ENCODE measurements at places on chromosomes 5 and 9. TPM values are rescaled to one million over a fixed set of nuclear protein-coding genes. Genes with fewer than 3 reads are reported as not detected.

The RANBP17 gene
- polyA plus RNA-seq, result 8.0 TPM

The JMY gene
- polyA plus RNA-seq, result 9.5 TPM

The TTC16 gene
- 0.03 TPM for polyA plus RNA-seq

The PCDHAC1 gene
- polyA plus RNA-seq, result 0.04 TPM

The ALDH1B1 gene
- 20.2 TPM for polyA plus RNA-seq

The PCDHGA12 gene
- polyA plus RNA-seq, result 1.7 TPM

The GZMA gene
- 0.67 TPM for polyA plus RNA-seq

The ADRA1B gene
- 0.24 TPM for polyA plus RNA-seq

The SLC45A2 gene
- 0.33 TPM for polyA plus RNA-seq

The SCAI gene
- polyA plus RNA-seq, result 9.3 TPM

The BAG1 gene
- 75.7 TPM for polyA plus RNA-seq

The NUTM2G gene
- polyA plus RNA-seq, result 0.82 TPM

The TMEM171 gene
- polyA plus RNA-seq, result 0.58 TPM

The SOX30 gene
- 0.42 TPM for polyA plus RNA-seq

The CSF1R gene
- 22.9 TPM for polyA plus RNA-seq

The PCDHA1 gene
- polyA plus RNA-seq, result 0.10 TPM

The MEGF10 gene
- polyA plus RNA-seq, result 43.0 TPM

DNA sequence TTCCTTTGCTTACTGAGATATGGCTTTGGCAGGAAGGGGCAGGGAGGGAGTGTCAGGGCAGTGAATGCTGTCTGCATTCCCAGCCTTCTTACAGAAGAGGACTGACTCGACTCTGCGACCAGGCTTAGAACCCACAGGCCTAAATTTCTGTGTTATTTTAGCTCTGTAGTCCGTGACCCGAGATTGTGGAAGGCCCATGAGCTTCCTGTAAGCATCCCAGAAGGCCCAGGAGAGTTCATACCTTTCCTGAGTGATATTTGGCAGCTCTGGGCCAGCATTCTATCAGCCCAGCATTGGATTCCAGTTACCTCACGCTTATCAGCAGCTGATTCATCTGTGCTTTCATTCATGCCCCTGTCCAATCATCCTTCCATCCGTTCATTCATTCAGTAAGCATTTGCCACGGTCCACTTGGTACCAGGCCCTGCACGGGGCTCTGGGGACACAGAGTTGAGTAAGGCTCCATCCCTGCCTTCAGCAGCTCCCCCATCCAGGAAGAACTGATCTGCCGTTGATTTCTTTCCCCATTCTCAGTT lies 28.2 kb upstream of the RPL26L1 start:
- no peak for DNase-seq

- DNase-seq, result no peak
Measured at GRCh38 chr9:33468797-33469621, 4.7 kb downstream of the NOL6 start.

- no peak for DNase-seq
Measured at GRCh38 chr9:72691671-72692070, 170.3 kb downstream of the TMC1 start.

DNA sequence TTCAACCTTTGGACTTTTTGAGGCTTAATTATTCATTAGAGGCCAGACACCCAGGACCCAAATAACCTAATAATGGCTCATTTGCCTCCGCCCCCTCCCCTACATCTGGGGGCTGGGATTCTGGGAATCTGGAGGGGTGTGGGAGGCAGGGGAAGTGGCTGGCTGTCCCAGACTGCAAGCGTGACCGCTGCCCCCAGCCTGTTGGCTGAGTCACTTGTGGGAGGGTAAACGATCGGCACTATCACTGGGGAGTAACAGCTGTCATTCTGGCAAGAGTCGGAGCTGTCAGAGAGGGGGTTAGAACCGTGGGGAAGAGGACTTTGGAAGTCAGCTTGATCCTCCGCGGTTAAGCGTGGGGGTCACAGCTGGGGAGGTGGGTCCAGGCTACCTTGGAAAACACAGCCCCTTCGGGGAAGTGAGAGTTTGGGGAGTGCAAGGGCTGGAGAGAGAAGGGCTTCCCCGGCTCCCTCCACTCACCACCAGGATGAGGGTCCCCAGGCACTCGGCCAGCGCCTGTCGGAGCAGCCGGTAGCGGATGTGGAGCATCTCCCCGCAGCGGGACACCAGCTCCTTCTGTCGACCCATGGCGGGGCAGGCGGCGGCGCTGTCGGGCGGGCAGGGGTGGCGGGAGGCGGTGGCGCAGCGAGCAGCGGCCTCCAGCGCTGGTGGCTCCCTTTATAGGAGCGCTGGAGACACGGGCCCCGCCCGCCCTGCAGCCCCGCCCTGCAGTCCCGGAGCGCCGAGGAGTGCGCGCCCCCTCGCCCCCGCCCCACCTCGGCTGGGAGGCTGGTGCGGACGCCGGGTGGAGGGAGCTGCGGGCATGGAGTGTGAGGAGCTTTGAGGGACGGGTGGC lies at the start of gene AQP3:
Gene AQP3, minus strand, starts transcription at position 648 of the 853 bp plus-strand sequence. Its CDS starts 63 bp downstream, at position 585.
- no peak for DNase-seq

GRCh38 chr9:117742131-117742530 lies 37.9 kb downstream of the TLR4 start:
- peak; percentile 20 for DNase-seq

- DNase-seq, result no peak
Measured at GRCh38 chr9:127537792-127538191, 74.3 kb upstream of the STXBP1 start.

- DNase-seq, result no peak
Measured at GRCh38 chr5:53543401-53543800, 17.0 kb upstream of the NDUFS4 start.

DNA sequence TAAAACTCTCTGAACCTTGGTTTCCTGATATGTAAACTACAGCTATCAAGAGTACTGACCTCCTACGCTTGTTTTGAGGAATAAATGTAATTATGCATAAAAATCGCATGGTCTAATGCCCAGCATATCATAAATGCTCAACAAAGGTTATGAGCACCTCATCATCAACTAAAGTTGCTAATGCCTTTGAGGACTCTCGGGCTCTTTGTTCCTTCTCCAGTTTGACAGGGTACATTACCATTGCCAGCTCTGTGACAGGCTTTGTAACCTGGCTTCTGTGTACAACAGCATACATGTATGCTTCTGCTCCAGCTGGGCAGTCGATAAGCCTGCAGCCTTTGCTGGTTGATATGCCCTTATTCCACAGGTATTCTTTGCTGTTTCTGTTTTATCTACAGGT lies 95.2 kb downstream of the C9orf152 start:
- DNase-seq, result no peak

DNA sequence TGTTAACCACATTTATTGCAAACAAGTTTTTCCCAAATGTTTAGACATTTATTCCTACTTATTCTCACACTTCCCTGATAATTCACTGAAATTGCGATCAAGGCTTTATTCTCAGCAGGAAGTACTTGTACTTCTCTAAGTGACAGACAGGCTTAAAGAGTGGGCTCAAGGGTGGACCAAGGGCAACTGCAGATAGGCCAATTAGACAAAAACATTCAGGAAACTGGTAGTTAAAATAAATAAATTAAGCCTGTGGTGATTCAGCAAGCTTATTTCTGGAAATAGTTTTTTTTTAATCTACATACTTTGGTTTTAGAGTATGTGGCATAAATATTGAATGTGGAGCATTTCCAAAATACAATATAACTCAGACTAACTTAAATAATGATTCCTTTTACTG lies 136.1 kb downstream of the UGCG start:
- DNase-seq, result no peak

GRCh38 chr5:1786621-1787471 lies 12.8 kb downstream of the MRPL36 start:
- no peak for DNase-seq

- no peak for DNase-seq
Measured at GRCh38 chr5:143874312-143874711, 62.4 kb downstream of the HMHB1 start.

DNA sequence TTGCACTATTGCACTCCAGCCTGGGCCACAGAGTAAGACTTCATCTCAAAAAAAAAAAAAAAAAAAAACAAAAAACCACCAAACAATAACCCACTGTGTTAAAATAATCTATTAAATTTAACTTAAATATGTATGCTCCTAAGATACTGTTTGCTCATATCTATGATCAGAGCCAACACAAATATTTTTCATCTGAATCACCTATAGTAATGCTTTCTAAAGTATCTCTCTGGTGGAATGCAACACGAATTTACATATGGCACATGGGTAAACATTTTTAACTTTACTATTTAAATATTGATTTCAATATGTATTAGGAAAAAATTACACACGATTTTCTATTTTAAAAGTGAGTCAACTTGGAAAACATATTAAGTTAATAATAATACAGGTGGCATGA lies 196.4 kb downstream of the RFX3 start:
- DNase-seq, result no peak

DNA sequence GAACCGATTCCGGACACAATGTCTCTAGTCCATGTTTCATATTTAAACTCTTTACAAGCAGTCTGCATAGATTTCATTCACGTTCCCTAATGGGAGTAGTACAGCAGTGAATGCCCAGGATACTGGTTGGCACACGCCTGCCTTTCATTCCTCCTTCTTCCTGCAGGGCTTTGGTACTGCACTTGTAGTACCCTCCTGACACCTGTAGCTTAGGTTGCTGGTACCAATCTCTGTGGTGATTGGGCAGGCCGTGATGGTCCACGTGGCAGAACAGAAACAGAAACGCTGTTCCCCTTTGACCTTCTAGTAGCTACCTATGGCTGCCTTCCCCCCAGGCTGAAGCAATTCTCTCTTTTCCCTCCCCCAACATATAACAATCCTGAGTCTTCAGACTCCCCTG lies 107.3 kb upstream of the MEGF10 start:
- no peak for DNase-seq

GRCh38 chr9:16928179-16928945 lies 57.9 kb upstream of the BNC2 start:
- no peak for DNase-seq

GRCh38 chr9:121634329-121635261 lies 16.8 kb upstream of the DAB2IP start:
- no peak for DNase-seq

GRCh38 chr9:120366644-120367019 lies 213.3 kb downstream of the CDK5RAP2 start:
- no peak for DNase-seq

GRCh38 chr5:179127136-179128040 lies 67.2 kb downstream of the ZNF354C start:
- no peak for DNase-seq

DNA sequence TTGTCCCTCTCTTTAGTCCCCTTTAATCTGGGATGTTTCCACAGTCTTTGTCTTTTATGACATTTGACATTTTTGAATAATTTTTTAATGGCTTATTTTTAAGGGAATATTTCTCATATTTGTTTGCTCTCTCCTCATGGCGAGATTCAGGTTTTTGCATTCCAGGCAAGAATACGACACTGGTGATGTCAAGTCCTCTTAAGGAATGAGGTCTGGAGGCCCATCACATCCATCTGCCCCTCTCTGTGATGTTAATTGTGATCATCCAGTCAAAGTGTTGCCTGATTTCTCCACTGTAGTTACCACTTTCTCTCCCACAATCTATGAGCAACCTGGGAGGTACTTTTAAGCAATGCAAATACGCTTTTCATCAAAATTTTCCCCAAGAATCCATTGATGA lies 193.2 kb downstream of the MAST4 start:
- DNase-seq, result no peak

DNA sequence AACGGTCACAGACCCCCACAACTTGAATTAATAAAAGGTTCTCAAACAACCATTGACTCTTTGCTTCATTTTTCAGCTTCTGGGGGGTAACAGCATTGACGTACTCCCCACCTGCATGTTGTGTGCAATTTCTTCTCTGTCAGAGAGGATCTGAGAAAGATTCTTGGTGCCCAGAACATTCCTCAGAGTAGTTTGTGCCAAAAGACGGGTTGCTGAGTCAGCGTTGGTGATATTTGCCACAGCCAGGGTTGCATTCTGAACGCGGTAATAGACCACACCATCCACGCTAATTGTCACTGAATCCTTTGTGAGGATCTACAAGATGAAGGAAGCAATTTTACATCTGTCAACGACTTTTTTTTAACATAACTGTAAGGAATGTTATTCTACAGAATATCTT lies 21.0 kb downstream of the STOM start:
- DNase-seq, result no peak

GRCh38 chr5:142837081-142837725 lies 67.0 kb downstream of the ARHGAP26 start:
- no peak for DNase-seq

DNA sequence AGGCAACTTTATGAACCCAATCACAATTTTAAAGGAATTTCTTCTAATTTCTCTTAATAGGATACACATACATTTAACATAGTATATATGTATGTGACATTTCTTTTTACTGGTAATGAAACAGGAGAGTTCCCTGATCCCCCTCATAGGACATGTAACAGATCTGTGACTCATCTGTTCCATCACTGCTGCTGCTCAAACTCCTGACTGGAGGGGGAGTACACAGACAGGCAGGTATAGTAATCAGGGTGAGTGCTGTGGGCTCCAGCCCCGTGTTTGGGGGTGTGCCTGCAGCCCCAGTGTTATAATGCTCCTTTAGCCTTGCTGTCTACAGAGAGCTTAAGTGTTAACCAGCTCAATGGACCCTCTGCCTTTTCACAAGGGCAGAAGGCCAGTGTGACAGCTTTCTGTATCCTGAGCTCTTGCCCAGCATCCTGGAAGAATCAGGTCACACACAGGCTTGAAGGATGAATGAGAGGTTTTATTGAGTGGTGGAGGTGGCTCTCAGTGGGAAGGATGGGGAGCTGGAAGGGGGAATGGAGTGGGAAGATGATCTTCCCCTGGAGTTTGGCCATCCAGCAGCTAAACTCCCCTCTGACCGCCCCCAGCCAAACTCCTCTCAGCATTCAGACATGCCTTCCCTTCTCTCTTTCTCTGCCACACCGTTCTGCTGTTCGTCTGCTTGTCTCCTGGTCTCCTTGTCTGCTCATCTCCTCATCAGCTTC lies 161.3 kb downstream of the ZNF608 start:
- DNase-seq, result no peak

- DNase-seq, result no peak
Measured at GRCh38 chr5:10461041-10461440, 19.4 kb downstream of the ROPN1L start.

GRCh38 chr9:83036043-83036442 lies 26.9 kb downstream of the RASEF start:
- no peak for DNase-seq

DNA sequence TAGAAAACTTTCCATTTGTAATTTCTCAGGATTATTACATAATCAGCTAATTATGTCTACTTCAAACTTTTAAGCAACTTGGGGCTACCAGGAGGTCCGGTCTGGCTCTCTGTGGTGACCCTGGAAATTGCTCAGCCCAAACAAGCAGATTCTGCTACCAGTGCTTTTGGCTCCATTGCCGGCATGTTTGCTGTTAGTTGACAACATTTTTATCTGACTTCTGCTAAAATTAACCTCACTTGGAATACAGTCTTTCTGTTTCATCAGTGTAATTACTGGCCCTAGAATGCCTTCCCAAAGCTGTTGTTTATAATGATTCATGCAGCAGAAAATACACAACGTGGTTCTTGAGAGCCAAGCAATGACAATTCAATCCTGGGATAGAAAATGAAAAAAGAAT lies 38.5 kb upstream of the FAM81B start:
- no peak for DNase-seq

GRCh38 chr5:6788439-6788838 lies 75.2 kb downstream of the TENT4A start:
- DNase-seq, result no peak

Data from forelimb muscle (tissue), 1 donor.